ENCODE measurements at places on chromosomes 2 and 18.
A peak's percentile ranks its signal among the peaks of the same experiment; 100 is the strongest.

DNA sequence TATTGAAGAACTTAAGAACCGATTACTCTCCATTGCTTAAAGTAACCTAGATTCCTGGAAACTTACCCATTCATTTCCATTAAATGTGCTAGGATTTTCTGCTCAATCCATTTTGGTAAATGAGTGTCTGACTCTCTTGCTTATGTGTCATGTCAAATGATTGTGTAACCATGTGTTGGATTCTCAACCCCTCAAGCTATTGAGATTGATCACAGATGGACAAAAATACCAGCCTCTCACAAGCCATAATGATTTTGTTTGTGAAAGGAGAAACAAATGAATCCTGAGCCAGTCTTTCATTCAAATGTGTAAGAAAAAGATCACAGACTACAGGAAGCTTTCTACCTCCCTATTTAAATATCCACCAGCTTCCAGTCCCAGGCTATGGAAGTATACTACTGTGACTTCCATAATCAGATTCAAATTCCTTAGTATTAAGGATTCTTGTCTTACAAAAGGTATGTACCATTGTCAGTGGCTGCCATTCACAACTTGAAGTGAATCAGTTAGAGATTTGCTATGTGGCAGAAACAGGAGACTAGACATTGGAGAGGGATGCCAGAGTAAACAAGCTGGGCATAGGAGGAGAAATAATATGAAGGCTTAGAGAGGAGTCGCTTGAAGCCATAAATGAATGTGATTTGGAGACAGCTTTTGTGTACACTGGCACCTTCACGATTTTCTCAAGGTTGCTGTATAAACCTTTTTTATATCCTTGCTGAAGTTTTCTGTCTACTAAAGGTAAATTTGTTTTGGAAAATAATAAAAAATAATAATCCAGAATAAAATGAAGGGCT is 498.5 kb upstream of the SETBP1 start:
- DNase-seq: no peak

- no peak for DNase-seq
Observed at GRCh38 chr18:77145364-77145901, 12.8 kb upstream of the MBP start.

DNA sequence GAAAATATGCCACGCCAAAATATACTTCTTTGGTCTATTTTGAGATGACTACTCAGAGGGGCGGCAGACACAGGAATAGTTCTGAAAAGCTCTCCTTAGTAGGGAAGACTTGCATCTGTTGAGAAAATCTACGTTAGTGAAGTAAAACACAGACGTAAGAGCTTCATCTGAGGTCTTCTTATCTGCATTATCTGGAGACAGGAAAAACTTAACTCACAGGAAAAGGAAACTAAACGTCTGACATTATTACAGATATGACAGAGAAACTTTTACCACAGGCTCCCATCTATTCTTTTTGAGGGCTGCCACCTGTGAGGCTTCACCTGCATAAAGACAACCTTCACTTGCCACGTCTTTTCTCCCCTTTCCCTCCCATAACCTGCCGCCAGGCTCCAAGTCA is 1295.7 kb downstream of the LRP1B start:
- no peak for DNase-seq

DNA sequence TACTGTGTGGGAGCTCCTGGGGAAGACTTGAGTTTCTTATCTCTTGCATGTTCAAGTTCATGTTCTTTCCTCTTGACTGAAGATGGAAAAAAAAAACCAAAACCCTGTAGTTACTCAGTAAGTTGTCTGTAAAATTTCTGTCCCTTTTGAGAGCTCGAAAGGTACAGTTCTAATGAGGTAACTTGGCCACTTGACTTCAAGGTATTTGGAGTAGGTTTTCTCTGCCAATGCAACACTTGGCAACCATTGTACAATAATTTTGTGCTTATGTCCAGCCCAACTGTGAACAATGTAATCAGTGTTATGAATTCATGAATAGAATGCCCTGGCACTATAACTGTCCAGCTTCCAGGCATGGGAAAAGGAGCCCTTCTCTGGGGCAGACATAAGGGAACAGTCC is 111.0 kb downstream of the LIPG start:
- no peak for DNase-seq

- DNase-seq: no peak
Observed at GRCh38 chr2:204051476-204051875, 114.9 kb downstream of the ICOS start.

GRCh38 chr2:159982270-159982669 is 80.1 kb downstream of the PLA2R1 start:
- DNase-seq: no peak

DNA sequence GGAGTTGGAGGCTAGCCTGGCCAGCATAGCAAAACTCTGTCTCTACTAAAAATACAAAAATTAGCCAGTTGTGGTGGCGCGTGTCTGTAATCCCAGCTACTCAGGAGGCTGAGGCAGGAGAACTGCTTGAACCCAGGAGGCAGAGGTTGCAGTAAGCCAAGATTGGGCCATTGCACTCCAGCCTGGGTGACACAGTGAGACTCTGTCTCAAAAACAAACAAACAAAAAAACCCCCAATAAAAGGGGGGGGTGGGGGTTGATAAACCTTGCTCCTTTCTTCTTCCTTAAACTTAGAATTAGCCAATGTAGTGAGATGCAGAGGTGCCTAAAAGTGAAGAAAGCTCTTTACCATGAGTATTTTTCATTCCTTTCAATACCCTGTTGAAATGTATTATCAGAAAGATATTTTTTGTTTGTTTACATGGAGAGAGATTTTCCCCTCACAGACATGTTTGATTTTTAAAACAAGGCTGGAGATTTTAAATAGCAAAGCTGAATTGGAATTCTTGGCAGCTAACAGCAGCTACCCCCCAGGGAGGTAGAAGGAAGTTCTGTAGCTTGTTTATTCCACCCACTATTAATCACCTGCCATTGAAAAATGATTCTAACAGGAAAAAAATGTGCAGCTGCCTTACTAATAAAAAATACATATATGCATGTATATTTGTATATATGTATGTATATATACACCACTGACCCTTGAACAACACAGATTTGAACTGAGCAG is 48.6 kb downstream of the GYPC start:
- DNase-seq: no peak

DNA sequence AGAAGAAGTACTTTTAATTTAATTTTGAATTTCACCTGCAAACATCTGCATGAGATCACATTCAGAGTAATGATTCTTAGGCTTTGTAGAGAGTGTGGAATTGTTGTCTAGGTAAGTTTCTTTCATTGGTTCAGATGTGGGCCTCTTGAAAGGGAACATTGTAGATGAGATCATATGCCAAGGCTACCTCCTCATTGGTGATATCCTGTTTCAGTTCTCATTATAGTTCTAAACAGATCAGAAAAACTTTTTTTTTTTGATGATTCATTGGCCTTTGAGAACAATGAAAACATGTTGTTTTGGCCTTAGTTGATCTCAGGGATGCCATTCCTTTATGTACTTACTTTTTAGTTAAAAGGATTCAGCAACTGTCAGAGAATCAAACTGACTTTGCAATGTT is 44.5 kb downstream of the EML6 start:
- peak; percentile 4 for DNase-seq

- no peak for DNase-seq
Observed at GRCh38 chr18:58488041-58488440, 140.8 kb downstream of the ALPK2 start.

DNA sequence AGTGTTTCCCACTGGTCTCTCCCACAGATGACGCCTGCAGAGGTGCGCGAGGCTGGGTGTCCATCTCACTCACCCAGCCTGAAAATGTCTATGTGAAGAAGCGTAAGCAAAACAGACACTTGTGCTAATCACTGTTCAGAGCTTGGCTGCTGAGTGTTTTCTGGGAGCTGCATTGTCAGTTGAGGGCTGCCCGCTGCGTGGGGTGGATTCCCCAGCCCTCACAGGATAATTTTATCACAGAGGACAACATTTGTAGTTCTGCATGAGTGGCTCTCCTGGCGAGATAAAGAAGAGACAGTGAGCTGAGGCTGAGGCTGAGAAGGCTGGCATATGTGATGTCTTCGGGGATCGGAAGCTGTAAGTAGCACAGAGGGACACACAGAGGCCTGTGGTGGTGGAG is 16.2 kb upstream of the CAPN13 start:
- no peak for DNase-seq

DNA sequence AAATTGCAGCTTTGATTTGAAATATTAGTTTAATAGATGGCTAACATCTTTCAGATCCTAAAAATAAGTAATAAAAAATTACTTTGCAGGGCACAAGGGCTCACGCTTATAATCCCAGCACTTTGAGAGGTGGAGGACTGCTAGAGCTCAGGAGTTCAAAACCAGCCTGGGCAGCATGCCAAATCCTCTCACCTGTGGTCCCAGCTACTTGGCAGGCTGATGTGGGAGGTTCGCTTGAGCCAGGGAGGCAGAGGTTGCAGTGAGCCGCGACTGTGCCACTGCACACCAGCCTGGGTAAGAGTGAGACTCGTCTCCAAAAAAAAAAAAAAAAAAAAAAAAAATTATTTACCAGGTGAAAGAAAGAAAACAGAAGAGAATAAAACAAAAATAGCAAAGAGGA is 449.8 kb downstream of the NRXN1 start:
- DNase-seq: peak; percentile 74

- no peak for DNase-seq
Observed at GRCh38 chr18:52678551-52678950, 338.6 kb downstream of the DCC start.

DNA sequence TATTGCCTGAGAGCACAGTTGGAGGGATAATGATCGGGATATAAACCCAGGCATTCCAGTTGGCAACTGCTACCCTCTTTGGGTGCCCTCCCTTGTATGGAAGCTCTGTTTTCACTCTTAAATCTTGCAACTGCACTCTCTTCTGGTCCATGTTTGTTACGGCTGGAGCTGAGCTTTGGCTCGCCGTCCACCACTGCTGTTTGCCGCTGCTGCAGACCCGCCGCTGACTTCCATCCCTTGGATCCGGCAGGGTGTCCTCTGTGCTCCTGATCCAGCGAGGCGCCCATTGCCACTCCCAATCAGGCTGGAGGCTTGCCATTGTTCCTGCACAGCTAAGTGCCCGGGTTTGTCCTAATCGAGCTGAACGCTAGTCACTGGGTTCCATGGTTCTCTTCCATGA is 60.7 kb downstream of the HAUS1 start:
- no peak for DNase-seq

DNA sequence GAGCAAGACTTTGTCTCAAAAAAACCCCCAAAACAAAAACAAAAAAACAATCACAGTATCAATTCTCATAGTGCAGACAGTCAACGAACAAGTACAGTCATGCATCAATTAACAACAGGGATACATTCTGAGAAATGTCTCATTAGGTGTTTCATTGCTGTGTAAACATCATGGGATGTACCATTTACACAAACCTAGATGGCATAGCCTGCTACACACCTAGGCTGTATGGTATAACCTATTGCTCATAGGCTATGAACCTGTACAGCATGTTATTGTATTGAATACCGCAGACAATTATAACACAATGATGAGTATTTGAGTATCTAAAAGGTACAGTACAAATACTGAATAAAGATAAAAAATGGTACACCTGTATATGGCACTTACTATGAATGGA is 67.8 kb upstream of the LMAN1 start:
- no peak for DNase-seq

- DNase-seq: no peak
Observed at GRCh38 chr2:44533508-44533907, 171.8 kb downstream of the CAMKMT start.

- DNase-seq: no peak
Observed at GRCh38 chr2:218259099-218259961, 1.5 kb upstream of the GPBAR1 start.

- no peak for DNase-seq
Observed at GRCh38 chr2:191145769-191146471, 4.9 kb downstream of the STAT4 start.

- no peak for DNase-seq
Observed at GRCh38 chr2:102788885-102789260, 27.0 kb downstream of the TMEM182 start.

GRCh38 chr18:77373730-77374445 is 124.2 kb downstream of the GALR1 start:
- DNase-seq: no peak

DNA sequence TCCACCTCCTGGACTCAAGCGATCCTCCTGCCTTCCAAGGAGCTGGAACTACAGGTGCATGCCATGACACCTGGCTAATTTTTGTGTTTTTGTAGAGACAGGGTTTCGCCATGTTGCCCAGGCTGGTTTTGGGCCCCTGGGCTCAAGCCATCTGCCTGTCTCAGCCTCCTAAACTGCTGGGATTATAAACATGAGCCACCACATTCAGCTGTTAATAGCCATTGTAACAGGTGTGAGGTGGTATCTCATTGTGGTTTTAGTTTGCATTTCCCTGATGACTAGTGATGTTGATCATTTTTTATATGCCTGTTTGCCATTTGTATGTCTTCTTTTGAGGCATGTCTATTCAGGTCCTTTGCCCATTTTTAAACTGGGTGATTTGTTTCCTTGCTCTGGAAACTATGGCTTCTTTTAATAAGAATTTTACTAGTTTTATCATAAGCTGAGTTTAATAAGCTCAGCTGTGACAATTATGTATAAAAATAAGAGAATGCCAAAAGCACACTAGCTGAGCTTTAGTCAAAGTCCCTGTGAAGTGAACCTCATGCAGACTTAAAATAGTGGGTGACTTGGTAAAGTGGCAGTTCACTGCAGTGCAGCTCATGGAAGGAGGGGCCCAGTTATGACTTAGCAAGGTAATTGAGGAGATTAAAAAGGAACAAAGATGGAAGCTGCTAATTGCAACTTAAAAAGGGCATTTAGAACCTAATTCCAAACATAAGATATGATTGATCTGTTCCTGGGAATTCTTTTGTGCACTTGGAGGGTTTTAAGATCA is 465.1 kb downstream of the TGIF1 start:
- DNase-seq: no peak

DNA sequence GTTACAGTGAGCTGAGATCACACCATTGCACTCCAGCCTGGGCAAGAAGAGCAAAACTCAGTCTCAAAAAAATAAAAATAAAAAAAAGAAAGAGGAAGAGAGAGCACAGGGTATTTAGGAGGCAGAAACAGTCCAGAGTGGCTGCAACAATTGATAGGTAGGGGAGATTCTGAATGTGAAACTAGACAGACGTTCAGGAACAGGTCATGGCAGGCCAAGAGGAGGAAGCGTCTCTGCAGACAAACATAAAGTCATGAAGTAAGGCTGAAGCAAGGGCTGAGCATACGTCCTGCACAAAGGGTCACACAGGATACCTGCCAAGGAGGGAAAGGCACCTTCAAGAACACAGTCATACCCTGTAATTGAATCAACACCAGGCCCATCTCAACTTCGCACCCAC is 64.1 kb upstream of the ZNF532 start:
- DNase-seq: no peak

- no peak for DNase-seq
Observed at GRCh38 chr18:55290898-55291297, 297.1 kb downstream of the TCF4 start.

DNA sequence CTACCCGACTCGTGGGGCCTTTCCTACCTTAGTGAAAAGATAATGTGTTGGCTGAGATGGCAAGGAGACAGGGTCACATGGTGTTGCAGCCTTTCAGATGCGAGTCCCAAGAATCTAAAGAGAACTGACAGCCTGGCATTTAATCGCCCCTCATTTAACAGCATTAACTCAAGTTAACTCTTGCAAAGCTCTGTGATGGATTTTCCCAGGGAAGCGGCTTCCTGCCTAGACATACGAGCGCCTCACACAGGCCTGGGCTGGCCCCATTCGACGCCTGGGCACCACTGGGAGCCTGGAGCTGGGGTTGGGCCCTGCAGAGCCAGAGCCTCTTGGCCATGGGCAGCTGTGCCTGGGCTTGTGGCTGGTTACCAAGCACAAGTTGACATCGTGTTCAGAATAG is 140.8 kb downstream of the SEPTIN10 start:
- DNase-seq: no peak

- no peak for DNase-seq
Observed at GRCh38 chr2:174752403-174753037, 11.8 kb downstream of the CHRNA1 start.

- no peak for DNase-seq
Observed at GRCh38 chr2:241771286-241772062, 5.1 kb upstream of the GAL3ST2 start.

Data from NCI-H2107 (cell line).